ENCODE measurements at places on chromosomes 12 and 14. TPM values are rescaled to one million over a fixed set of nuclear protein-coding genes. Genes with fewer than 3 reads are reported as not detected.

- H3K4me1 ChIP-seq: peaks cover 4% of the 10 kb centered on the region
- H3K36me3 ChIP-seq: no peaks in the 10 kb centered on the region
Observed at GRCh38 chr14:65880507-65880906, 468.0 kb downstream of the FUT8 start.

- no peaks in the 10 kb centered on the region for H3K27me3 ChIP-seq
- no peak for DNase-seq
- no peak overlapping the region for H3K27ac ChIP-seq
- no peaks in the 10 kb centered on the region for H3K36me3 ChIP-seq
Observed at GRCh38 chr14:75497191-75497590, 25.1 kb upstream of the BATF start.

- no peak for DNase-seq
- no peak overlapping the region for H3K27ac ChIP-seq
- no peaks in the 10 kb centered on the region for H3K36me3 ChIP-seq
Observed at GRCh38 chr14:32706721-32707519, 231.8 kb upstream of the NPAS3 start.

- H3K4me3 ChIP-seq: no peak overlapping the region
- peak overlapping the region; percentile 87 for H3K27ac ChIP-seq
- no peak for DNase-seq
- H3K27me3 ChIP-seq: no peaks in the 10 kb centered on the region
- H3K36me3 ChIP-seq: no peaks in the 10 kb centered on the region
- peaks cover 61% of the 10 kb centered on the region for H3K4me1 ChIP-seq
Observed at GRCh38 chr12:124621296-124621660, 53.9 kb upstream of the NCOR2 start.

- H3K27ac ChIP-seq: no peak overlapping the region
- no peak for DNase-seq
Observed at GRCh38 chr12:78559416-78559815, 305.2 kb upstream of the SYT1 start.

DNA sequence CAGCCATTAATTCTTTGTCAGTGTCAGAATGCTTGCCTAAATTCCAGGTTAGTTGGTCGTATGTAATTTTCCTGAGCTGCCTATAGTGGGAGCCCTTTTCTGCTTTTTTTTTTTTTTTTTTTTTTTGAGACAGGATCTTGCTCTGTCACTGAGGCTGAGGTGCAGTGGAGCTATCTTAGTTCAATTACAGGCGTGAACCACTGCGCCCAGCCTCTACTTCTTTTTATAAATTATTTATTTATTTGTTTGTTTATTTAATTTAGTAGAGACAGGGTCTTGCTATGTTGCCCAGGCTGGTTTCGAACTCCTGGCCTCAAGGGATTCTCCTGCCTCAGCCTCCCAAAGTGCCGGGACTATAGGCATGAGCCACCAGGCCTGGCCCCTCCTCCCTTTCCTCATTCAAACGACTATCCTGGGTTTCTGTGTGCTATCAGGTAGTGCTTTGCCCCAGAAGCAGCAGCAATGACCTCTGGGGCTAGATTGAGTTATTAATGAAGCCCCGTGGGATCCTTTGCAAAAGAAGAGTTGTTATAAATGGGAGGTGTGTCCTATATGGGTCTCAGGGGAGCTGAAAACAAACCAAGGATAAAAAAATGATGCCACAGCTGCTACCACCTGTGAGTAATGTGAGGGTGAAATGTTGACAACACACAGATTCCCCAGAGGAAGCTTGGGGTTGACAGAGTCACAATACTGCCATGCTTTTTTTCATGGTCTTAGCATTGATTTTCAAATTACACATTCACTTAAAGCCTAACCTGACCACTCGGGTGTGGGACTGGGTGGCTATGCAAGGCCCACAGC, 34.6 kb upstream of the NFKBIA start:
- no peaks in the 10 kb centered on the region for H3K36me3 ChIP-seq
- H3K4me3 ChIP-seq: no peak overlapping the region
- H3K4me1 ChIP-seq: no peaks in the 10 kb centered on the region
- no peak for DNase-seq
- no peak overlapping the region for H3K27ac ChIP-seq

DNA sequence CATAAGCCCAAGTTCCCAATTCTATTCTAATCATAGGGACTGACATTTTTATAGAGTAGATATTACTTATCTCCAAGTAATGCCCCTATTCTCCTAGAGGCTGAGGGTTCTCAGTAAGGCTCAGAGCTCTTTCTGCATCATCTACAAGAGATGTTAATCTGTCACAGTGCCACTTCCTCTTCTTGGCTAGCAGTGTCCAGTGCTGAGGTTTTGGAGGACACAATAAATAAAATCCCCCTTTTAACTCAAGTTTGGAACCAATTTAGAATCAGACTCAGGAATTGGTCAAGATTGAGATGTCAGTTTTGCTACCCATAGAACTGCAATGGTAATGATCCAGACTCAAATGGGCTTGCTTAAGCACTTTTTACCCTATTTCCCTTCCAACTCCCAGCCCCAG, 154.1 kb upstream of the ARID2 start:
- no peaks in the 10 kb centered on the region for H3K4me1 ChIP-seq
- no peak overlapping the region for H3K27ac ChIP-seq
- no peaks in the 10 kb centered on the region for H3K36me3 ChIP-seq
- DNase-seq: no peak

DNA sequence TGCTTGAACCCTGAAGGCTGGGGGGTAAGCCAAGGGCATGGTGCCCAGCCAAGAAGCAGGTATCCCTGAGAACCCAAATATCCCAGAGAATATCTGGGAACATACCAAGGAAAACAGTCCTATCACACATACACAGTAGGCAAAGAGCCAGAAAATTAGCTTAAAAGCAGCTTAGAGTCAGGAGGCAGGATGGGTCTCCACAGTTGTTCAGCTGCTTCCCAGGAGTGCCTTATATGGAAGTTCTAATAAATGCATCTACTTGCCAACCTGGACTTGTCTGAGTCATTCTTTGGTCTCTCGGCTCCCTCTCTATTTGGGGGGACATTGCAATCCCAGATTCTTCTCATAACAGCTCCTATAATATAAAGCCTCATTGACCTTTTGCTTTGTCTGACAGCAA, 9.0 kb upstream of the GPR135 start:
- peaks cover 14% of the 10 kb centered on the region for H3K36me3 ChIP-seq
- H3K27me3 ChIP-seq: no peaks in the 10 kb centered on the region
- DNase-seq: no peak
- H3K4me1 ChIP-seq: no peaks in the 10 kb centered on the region
- H3K4me3 ChIP-seq: no peak overlapping the region

GRCh38 chr12:96403870-96404269, 3.6 kb upstream of the CDK17 start:
- no peak overlapping the region for H3K4me3 ChIP-seq
- no peaks in the 10 kb centered on the region for H3K27me3 ChIP-seq
- H3K27ac ChIP-seq: no peak overlapping the region
- DNase-seq: no peak
- no peaks in the 10 kb centered on the region for H3K36me3 ChIP-seq

- DNase-seq: no peak
- no peaks in the 10 kb centered on the region for H3K4me1 ChIP-seq
Observed at GRCh38 chr12:131852551-131853299, 24.5 kb downstream of the MMP17 start.

GRCh38 chr12:25323581-25323982, 72.9 kb upstream of the KRAS start:
- H3K27me3 ChIP-seq: no peaks in the 10 kb centered on the region
- no peaks in the 10 kb centered on the region for H3K4me1 ChIP-seq
- H3K4me3 ChIP-seq: no peak overlapping the region
- no peak overlapping the region for H3K27ac ChIP-seq
- no peak for DNase-seq

DNA sequence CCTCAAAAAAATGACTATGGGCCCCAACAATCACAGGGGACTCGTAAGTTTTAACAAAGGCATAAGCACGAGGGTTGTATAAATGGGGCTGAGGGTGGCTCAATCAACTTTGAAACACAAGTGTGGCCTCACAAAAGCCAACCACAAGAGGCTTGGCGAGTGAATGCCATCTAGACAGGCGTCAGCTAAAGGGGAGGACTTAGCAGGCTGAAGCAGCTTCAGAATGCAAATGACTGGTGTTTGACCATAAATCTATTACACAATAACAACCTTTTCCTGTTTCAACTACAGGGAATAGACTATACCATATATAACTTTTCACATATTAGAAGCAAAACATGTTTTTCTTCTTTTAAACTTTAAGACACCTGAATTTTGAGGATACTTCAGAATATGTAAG, 777.9 kb downstream of the FSCB start:
- no peaks in the 10 kb centered on the region for H3K4me1 ChIP-seq
- no peaks in the 10 kb centered on the region for H3K36me3 ChIP-seq
- no peaks in the 10 kb centered on the region for H3K27me3 ChIP-seq
- no peak for DNase-seq
- no peak overlapping the region for H3K4me3 ChIP-seq

DNA sequence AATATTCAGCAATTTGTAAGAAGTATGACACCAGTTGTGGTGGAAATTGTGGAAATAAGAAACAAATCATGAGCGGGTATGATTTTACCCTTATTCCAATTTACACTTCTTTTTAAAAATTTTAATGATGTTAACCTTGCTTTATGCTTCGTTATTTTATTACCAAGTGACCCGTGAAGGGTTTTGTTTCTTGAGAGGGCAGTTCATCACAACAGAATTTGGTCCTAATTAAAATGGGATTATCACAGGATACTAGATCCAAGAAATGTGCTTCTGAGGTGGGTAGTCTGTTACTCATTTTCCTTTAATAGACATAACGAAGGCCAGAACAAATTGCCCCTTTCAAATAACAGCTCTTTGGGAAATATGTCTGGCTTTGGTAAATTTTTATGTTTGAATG, 25.5 kb upstream of the RASSF8 start:
- no peaks in the 10 kb centered on the region for H3K36me3 ChIP-seq
- DNase-seq: no peak
- no peaks in the 10 kb centered on the region for H3K4me1 ChIP-seq
- H3K27ac ChIP-seq: no peak overlapping the region

DNA sequence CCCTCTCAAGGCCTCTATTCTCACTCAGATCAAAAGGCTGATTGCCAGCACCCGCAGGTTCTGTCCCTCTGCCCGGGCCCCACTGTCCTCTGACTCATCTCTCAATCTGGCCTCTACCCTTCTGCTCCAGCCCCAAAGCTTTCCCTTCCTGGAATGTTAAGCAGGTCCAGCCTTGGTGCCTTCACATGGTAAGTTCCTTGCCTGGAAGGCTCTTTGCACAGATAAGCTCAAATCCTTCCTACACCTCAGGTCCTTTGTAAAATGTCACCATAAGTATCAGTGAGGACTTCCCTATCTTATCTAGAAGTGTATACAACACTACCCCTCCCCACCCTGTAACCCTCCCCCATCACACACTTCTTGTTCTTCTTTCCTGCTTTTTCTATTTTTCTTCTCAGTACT, 22.2 kb downstream of the LPCAT3 start:
- no peak overlapping the region for H3K4me3 ChIP-seq
- DNase-seq: no peak
- peaks cover 3% of the 10 kb centered on the region for H3K36me3 ChIP-seq
- H3K27me3 ChIP-seq: no peaks in the 10 kb centered on the region
- no peak overlapping the region for H3K27ac ChIP-seq

GRCh38 chr12:1741154-1741949, 50.5 kb downstream of the ADIPOR2 start:
- no peaks in the 10 kb centered on the region for H3K4me1 ChIP-seq
- H3K27ac ChIP-seq: no peak overlapping the region
- DNase-seq: no peak
- no peaks in the 10 kb centered on the region for H3K36me3 ChIP-seq

DNA sequence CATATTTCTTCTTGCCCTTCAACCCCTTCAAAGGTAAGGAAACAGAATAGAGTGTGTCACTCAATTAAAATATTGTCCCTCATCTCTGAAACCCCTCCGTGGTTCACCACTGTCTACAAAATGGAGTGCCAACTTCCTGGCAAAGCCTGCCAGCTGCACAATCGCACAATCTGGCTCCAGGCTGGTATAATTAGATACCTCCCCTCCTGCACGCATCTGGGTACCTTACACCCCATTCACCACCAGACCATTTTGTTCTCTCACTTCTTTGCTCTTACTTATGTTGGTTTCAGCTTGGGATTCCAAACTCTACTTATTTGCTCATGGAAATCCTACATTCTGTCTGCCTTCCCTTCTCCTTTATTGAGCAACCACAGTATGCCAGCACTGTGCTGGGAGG, 314.9 kb downstream of the NUAK1 start:
- H3K27ac ChIP-seq: no peak overlapping the region
- H3K36me3 ChIP-seq: no peaks in the 10 kb centered on the region
- DNase-seq: no peak

- H3K27ac ChIP-seq: no peak overlapping the region
- peaks cover 32% of the 10 kb centered on the region for H3K36me3 ChIP-seq
- no peaks in the 10 kb centered on the region for H3K27me3 ChIP-seq
- peaks cover 3% of the 10 kb centered on the region for H3K4me1 ChIP-seq
- no peak overlapping the region for H3K4me3 ChIP-seq
Observed at GRCh38 chr12:114676142-114676741, 7.7 kb downstream of the TBX3 start.

- DNase-seq: no peak
- no peak overlapping the region for H3K4me3 ChIP-seq
- no peak overlapping the region for H3K27ac ChIP-seq
Observed at GRCh38 chr12:49546481-49546880, 7.7 kb downstream of the KCNH3 start.

DNA sequence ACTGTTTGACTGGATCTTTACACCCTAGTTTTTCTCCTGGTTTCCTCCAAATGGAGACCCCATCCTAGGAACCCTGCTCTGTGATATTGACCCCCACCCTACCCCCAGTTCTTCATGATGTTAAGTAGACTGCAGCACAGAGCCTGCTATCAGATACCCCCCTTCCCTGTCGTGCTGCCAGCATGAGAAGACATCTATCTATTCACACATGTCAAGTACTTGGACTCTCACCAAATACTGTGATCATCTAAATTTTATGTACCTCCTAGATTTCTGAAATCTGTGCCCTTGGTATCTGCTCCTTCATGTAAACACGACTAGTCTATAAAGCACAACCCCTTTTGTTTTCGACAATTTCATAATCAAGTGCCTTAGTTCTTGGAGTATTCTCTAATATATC, 38.9 kb downstream of the FERMT2 start:
- no peak overlapping the region for H3K27ac ChIP-seq
- H3K27me3 ChIP-seq: no peaks in the 10 kb centered on the region
- H3K4me1 ChIP-seq: peaks cover 2% of the 10 kb centered on the region
- H3K4me3 ChIP-seq: no peak overlapping the region

The POLR3B gene
- polyA plus RNA-seq: 9.1 TPM

The EFS gene
- 1.4 TPM for polyA plus RNA-seq

The SLCO1B1 gene
- polyA plus RNA-seq: not detected

The ARHGAP9 gene
- polyA plus RNA-seq: 0.15 TPM

The GALNT8 gene
- polyA plus RNA-seq: not detected

The MUCL1 gene
- polyA plus RNA-seq: 1.1 TPM

The TMCC3 gene
- 18.9 TPM for polyA plus RNA-seq

The CMTM5 gene
- polyA plus RNA-seq: not detected

The LBHD2 gene
- not detected for polyA plus RNA-seq

The PTHLH gene
- polyA plus RNA-seq: 827 TPM

The ADGRD1 gene
- not detected for polyA plus RNA-seq

The OR4E2 gene
- not detected for polyA plus RNA-seq

The CEP83 gene
- polyA plus RNA-seq: 9.5 TPM

The FICD gene
- polyA plus RNA-seq: 0.70 TPM

The KRT82 gene
- polyA plus RNA-seq: not detected

Measured in keratinocyte (primary cell).